ENCODE measurements at places on chromosomes 16 and 17. TPM values are rescaled to one million over a fixed set of nuclear protein-coding genes. Genes with fewer than 3 reads are reported as not detected.

TMEM204 gene
- total RNA-seq = 1.9 TPM

TSR1 gene
- 37.7 TPM for total RNA-seq

TADA2A gene
- 13.4 TPM for total RNA-seq

MLKL gene
- 0.44 TPM for total RNA-seq

EMC8 gene
- 36.6 TPM for total RNA-seq

SCO1 gene
- 39.5 TPM for total RNA-seq

GPR179 gene
- total RNA-seq = 1.5 TPM

KRT33A gene
- not detected for total RNA-seq

TAT gene
- 0.88 TPM for total RNA-seq

TLCD3B gene
- total RNA-seq = 27.1 TPM

CA4 gene
- total RNA-seq = 1.4 TPM

DNA sequence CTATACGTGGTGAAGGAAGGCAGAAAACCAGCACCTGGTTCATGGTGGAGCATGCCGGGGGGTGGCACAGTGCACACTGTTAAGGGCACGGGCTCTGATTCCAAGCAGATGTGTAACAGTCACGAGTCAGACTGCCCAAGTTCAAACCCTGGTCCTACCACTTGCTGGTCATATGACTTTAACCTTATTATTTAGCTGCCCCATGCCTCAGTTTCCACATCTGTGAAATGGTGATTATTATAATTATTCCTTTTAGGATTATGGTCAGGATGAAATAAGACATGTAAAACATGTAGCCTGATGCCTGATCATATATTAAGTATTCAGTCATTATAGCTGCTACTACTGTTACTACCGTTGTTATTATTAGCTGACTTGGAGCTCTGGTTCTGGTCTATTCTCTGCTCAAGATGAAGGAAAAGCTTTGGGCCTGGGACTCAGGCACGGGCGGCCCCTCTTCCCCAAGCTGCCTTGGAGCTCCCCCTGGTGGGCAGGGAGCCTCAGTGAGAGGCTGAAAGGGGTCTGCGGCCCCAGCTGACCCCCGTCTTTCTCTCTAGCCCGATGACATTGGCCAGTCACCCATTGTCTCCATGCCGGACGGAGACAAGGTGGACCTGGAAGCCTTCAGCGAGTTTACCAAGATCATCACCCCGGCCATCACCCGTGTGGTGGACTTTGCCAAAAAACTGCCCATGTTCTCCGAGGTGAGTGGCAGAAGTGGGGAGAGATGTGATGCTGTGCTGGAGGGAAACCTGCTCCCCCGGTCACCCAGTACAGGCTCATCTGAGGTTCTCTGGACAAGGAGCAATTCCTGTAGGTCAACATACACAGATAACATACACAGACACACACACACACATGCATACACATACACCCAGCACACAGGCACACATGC is 14.0 kb downstream of the NR1D1 start:
- no peak for ATAC-seq

DNA sequence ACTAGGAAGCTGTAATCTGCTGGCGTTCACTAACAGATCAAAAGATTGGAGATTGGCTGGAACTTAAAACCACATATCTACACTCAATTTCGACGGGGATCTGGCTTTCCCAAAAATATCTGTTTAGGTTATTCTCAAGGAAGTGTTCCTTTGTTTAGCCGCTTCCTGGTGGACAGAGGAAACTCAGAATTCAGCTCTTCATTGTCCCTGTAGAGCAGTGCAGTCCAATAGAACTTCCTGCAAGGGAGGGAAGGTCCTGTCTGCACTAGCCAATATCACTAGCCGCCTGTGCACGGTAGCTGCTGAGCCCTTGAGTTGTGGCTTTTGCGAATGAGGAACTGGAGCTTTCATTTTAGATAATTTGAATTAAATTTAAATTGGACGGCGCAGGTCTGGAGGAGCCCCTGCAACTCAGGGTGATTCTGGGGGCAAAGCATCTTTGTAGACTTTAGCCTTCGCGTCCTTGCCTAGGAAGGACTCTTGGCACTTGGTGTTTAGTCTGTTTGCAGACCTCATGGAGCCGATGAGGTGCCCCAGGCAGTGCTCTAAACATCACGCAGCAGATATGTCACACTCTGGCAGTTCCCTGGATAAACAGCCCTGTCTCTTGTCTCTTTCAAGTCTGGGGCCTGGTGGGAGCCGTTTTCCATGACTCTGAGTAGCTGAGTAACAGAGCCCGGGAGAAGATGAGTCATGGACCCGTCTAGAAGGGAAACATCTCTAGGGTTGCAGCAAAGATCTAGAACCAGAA is 122.2 kb downstream of the CCDC182 start:
- peak; percentile 83 for ATAC-seq

DNA sequence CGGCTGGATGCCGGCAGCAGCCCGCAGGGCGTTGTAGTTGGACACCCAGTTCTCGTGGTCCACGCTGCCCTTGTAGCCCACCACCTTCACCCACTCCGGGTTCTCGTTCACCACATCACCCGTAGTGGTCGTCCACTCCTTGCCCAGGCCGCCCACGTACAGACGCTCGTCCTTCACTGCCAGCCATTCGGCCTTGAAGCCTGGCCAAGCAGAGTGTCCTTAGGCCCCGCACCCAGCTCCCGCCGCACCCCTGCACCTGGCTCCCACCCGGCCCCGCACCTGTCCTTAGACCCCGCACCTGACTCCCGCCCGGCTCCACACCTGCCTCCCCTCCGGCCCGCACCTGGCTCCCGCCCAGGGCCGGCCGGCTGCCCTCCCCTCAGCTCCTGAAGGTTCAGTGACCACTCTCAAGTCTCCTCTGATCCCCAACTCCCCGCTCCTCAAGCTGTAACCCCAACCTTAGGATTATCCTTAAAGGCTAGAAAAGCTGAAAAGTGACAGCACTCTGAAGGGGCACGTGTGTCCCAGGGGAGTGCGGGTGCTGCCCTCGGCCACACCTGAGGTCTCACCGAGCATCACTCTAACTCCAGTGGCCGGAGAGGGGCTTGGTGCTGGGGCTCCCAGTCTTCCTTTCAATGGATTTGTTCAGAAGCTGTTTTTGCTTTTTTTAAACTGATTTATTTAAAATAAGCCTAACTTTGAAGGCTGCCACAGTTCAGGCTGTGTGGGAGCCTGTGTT is 14.4 kb downstream of the CANT1 start:
- no peak for ATAC-seq

- peak; percentile 32 for ATAC-seq
Measured at GRCh38 chr17:3534881-3535252, 22.7 kb downstream of the TRPV3 start.

GRCh38 chr17:69609473-69610305 is 195.2 kb downstream of the MAP2K6 start:
- ATAC-seq = no peak

- no peak for ATAC-seq
Measured at GRCh38 chr16:17348826-17349225, 121.9 kb downstream of the XYLT1 start.

GRCh38 chr17:16820979-16821543 is 131.0 kb downstream of the CCDC144A start:
- no peak for ATAC-seq

DNA sequence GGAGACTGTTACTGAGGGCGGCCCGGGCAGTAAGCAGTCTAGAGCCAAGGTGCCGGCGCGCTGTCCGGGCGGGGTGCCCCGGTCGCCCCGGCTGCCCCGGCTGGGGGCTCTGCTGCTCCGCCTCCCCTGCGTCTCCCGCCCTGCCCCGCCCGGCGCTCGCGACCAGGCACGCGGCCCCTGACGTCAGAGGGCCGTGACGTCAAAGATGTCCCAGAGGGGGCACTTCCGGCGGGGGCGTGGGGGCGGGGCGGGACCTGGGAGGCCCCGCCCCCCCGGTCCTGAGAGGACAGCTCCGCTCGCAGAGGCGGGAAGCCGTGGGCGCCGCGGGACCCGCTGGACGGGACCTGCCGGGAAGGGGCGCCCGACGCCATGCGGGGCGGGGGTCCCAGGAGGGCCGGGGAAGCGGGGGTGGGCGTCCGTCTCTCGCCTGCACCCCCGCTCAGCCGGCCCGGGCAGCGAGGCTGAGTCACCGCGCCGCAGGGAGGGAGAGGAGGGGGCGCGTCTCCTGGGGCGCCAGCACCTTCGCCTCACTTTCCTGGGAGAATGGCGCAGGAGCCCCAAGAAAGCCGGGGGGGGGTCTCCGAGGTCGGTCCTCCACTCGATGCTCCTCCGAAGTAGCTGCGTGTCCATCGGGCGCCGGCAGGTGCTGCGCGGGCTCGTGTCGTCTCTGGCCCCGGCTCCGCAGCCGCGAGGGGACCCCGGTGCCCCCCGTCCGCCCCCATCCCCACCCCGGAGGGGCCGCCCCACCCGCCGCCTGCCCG is 4.4 kb upstream of the HIC1 start:
- ATAC-seq = peak; percentile 24

- no peak for ATAC-seq
Measured at GRCh38 chr16:81639348-81639747, 139.7 kb upstream of the PLCG2 start.

GRCh38 chr17:53996890-53997289 is 174.2 kb downstream of the KIF2B start:
- ATAC-seq = no peak

DNA sequence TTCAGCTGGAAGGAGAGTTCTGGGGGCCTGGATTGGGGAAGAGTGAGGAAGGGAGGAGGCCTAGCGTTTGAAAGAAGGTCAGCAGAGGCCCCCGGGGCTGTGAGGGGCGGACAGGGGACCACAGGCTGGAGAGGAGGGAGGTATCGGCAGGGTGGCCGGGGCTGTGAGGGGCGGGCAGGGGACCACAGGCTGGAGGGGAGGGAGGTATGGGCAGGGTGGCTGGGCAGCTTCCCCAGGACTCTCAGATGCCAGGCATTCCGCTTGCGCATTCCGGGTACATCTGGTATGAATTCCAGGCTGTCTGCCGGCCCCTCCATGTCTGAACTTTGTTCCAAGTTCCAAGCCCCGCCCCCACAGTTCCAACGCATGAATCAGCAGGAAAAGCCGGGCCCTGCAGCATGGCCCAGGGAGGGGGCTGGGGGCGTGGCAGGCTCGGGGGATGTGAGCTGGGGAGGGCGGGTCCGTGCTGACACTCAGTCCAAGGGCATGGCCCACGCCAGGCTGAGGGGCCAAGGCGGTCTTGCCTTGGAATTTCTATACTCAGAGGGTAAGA is 4.3 kb upstream of the TLCD2 start:
- peak; percentile 12 for ATAC-seq

GRCh38 chr16:24281466-24281865 is 25.3 kb downstream of the CACNG3 start:
- ATAC-seq = no peak

- no peak for ATAC-seq
Measured at GRCh38 chr17:28716740-28717577, 709 bp downstream of the RAB34 start.

DNA sequence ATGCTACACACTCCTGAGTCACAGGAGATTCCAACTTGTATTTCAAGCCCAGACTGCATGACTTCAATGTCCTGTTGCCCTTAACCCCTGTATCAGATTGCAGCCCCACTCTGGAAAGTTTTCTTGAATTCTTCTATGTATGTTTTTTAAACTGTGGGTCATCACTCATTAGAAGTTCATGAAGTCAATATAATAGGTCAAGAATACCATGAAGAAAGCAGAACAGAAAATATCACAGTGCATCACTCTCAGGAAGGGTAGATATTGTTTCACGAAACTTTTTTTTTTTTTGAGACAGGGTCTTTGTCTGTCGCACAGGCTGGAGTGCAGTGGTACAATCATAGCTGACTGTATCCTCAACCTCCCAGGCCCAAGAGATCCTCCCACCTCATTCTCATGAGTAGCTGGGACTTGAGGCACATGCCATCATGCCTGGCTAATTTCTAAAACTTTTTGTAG is 20.5 kb downstream of the PRKCB start:
- no peak for ATAC-seq

DNA sequence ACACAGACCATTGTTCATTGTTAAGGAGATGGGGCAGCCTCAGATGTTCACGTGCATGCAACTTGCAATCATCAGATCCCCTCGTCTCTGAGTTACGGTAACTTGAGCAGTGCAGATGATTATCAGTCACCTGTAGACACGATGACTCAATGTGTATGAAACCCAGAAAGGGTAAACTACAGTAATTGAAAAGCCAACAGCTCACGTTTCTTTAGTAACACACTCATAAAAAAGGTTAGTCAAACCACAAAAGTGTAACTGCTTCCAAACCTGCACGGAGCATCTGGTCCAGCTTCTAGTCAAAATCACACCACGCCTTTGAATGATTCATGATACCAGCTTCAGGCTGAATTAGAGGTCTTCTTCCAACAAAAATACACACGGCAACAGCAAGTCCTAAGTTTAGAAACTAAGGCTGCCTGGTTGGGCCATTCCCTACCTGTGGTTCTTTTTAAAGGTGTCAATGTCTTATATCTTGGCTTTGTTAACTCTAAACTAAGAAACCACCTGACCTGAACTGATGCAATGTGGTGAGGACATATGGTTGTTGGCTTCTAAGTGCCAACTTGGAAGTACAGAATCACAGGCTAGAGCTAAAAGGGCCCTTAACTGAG is 32.3 kb downstream of the GRB7 start:
- no peak for ATAC-seq

DNA sequence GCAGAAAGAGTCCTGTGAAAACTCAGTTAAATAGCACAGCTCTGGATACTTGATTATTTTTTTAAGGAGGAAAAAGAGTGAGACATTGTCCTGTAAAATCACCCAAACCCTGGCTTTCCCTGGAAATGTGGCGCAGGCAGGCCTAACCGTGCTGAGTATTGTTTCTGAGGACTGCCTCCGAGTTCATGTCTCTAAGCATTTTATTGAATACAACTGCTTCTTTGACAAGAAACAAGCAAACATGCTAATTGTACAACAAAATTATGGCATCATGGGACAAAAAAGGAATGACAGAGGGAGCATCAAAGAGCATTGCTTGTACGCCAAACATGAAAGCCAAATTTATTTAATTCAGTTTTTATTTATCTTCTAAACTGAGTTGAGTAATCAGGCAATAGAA is 64.5 kb upstream of the HSBP1 start:
- no peak for ATAC-seq

DNA sequence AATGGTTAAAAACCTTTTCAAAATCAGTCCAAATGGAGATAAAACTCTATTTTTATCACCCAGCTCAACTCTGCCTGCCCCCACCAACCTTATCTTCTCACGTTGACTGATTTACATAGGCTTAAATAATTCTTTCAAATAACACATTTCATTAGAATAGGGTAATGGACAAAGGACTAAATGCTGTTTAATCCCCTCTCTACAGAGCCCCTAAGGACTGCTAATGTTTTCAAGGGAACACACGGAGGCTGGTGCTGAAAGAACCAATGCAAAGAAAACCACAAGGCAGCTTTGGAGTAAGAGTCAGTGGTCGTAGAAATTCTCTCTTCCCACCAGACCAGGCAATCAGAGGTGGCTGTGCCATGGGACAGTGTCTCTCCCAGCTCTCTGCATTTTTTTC is 445.7 kb upstream of the MAF start:
- ATAC-seq = no peak

- peak; percentile 0 for ATAC-seq
Measured at GRCh38 chr17:19378416-19379360, at the start of gene MAPK7. MAPK7 (plus strand) TSS chr17:19378498; CDS start chr17:19378901, 403 bp downstream.

- ATAC-seq = no peak
Measured at GRCh38 chr17:45414990-45415881, 17.4 kb downstream of the ARHGAP27 start.

- ATAC-seq = no peak
Measured at GRCh38 chr17:81828656-81829055, 4.4 kb downstream of the MCRIP1 start.
